Naive thymus-derived CD4-positive, alpha-beta T cell (primary cell): ENCODE measurements at places on chromosomes 6 and 20. TPM values are rescaled to one million over a fixed set of nuclear protein-coding genes. Genes with fewer than 3 reads are reported as not detected.

DNA sequence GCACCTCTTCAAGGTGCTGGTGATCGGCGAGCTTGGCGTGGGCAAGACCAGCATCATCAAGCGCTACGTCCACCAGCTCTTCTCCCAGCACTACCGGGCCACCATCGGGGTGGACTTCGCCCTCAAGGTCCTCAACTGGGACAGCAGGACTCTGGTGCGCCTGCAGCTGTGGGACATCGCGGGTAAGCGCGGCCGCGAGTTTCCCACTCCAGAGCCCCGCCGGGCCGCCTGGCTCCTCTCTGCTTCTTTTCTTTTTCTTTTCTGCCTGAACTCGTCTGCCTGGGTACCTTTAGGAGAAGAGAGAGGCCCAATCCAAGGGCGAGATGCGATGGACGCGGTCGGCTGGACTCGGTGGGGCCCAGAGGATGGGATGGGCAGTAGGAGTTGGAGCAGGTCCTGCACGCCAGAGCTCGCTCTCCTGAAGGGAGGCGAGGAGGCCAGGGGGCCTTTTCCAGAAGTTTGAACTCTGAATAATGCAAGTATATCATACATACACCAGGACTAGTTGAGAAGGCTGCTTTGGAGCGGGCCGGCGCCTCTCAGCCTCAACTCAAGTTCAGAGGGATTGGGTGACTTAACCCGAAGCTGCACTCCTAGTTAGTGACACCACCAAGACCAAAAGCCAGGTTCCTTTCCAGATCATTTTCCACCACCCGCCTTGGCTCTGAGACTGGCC is 445 bp downstream of the RAB32 start:
- no peak overlapping the region for H3K4me3 ChIP-seq
- H3K4me1 ChIP-seq = no peaks in the 10 kb centered on the region
- no peaks in the 10 kb centered on the region for H3K36me3 ChIP-seq
- DNase-seq = peak; percentile 0

DNA sequence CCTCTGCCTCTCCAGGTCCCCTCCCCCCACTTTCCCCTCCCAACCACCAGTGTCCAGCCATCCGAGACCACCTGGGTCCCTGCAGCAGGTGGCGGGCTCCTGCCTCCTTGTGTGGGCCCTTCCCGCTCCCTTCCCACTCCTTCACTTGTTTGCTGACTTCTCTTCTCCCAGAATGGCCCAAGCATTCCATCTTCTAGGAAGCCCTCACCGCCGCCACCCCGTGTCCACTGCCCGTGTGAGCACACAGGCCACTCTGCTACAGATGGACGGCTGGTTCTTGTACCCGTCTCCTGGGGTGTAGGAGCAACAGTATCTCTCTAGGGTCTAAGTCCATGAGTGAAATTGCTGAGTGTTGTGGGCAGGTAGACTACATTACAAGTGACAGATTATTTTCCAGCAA is 15.0 kb downstream of the BPHL start:
- H3K4me1 ChIP-seq = no peaks in the 10 kb centered on the region
- no peak overlapping the region for H3K27ac ChIP-seq
- H3K27me3 ChIP-seq = no peaks in the 10 kb centered on the region
- H3K4me3 ChIP-seq = no peak overlapping the region
- DNase-seq = no peak
- H3K36me3 ChIP-seq = no peaks in the 10 kb centered on the region

- H3K4me3 ChIP-seq = no peak overlapping the region
- DNase-seq = no peak
- no peaks in the 10 kb centered on the region for H3K4me1 ChIP-seq
- H3K27me3 ChIP-seq = no peaks in the 10 kb centered on the region
- H3K36me3 ChIP-seq = no peaks in the 10 kb centered on the region
- H3K27ac ChIP-seq = no peak overlapping the region
These were observed 99.3 kb downstream of the PHF3 start for GRCh38 chr6:63734923-63735322.

The CLPSL2 gene
- not detected for total RNA-seq

The MUCL3 gene
- not detected in 2 replicates for total RNA-seq
